T-helper 1 cell (primary cell): ENCODE measurements at places on chromosomes 5 and 9.

DNA sequence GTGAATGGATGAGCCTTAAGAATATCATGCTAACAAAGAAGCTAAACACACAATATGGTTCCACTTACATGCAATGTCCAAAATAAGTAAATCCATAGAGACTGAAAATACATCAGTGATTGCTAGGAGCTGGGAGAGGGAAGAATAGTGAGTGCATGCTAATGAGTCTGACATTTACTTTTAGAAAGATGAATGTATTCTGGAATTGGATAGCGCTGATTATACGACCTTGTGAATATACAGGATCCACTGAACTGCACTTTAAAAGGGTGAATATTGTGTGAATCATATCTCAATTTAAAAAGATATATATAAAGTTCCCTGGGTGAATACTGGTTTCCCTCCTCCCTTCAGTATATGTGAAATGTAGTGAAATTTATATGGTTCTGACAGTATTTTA, 46.2 kb downstream of the LOX start:
- no peak for DNase-seq

DNA sequence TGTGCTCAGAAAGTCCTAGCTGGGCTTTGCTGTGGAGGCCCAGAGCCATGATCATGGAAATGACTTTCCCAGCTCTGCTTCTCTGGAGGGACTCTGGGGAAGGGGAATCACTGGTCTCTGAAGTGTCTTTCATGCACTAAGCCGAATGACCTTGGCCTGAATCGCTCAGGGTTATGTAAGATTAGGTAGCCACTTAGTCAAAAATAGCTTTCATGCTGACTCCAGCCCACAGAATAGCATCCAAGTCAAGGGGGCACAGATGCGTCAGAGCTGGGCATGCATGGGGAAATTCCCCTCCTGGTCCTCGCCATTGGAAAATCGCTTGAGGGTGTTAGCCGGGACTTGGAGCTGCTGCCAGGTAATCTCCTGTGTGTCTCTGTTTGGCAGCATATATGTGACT, 36.1 kb upstream of the PPARGC1B start:
- DNase-seq: no peak

GRCh38 chr5:173354645-173355044, 26.4 kb upstream of the STC2 start:
- no peak for DNase-seq

- DNase-seq: no peak
These were observed 82.9 kb downstream of the JAKMIP2 start for GRCh38 chr5:147699496-147700088.

GRCh38 chr5:120449501-120449900, 14.6 kb upstream of the PRR16 start:
- no peak for DNase-seq

DNA sequence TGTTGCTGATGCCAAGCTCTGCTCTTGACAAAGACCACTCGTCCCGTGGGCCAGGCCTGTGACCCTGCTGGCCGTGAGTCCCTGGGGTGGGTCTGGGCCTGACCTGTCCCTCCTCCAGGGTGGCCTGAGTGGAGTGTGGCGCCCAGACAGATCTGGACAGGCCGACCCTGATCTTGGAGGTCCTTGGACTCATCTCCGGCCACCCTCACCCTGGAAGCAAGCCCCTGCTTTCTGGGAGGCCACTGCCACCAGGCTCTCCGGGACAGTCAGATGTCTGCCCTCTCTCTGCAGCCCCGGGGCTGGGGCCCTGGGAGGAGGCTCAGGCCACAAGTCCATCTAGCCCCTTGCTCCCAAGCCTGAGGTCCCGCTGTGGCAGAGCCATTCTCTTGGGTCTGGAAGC, 31.2 kb upstream of the TMEM250 start:
- no peak for DNase-seq

DNA sequence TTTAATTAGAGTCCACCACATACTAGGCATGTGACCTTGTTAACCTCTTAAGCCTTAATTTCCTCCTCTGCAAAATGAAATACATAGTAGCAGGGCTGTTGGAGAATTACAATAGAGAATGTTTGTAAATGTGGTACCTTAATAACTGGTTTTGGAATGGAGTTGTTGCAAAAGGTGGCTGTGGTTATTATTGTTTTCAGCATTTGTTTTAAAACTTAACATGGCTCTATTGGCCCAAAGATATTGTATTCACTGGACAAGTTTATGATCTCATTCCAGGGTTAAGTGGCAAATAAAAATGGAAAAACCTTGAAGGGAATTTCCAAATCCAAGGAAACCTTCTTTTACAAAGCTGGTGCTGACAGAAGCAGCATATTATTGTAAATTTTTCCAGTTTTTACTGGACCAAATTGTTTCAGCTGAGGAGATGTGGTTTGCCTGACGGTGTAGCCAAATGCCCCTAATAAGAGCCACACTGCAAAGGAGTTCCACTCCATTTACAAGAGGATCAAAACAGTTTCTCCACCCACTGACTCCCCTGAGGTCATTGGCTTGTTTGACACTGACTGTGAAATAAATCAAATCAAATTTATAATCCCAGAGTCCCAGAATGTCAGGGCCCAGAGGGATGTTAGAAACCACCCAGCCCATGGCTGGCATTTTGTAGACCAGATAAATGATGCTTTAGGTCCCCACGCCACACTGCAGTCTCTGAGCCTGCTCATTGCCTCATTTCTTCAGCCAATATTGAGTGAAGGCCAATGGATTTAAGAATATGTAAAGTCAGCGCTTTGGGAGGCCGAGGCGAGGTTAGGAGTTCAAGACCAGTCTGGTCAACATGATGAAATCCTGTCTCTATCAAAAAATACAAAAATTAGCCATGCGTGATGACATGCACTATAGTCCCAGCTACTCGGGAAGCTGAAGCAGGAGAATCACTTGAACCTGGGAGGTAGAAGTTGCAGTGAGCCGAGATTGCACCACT, 45.2 kb downstream of the ADRA1B start:
- no peak for DNase-seq

DNA sequence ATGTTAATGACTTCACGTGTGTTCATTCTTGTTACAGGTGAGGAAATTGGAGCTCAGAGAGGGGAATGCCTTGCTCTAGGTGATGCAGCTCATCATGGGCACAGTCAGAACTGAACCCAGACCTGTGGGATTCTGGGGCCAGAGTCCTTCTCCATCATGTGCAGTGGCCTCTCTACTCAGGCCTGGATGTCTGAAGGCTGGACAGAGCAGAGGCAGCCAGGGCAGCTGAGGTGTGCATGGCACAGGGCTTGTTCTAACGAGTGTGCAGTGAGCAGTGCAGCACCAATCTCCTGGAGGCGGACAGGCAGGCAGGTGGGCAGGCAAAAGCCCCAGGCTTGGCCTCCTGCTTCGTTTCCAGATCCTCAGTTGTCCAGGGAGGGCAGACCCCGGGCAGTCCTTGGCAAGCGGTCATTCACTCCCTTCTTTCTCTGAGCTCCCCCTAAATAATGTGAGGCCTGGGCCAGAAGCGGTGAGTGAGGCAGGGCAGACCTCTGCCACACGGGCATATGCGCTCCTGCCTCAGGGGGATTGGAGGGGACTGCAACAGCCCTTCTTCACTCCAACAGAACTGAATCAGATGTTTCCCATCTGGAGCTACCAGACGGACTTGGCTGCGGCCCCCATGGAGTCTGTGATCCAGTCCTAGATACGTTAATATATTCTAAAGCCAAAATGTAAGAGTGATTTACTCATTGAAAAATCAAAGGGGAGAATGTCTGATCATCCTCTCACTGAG, 68.7 kb upstream of the FSTL4 start:
- DNase-seq: no peak

GRCh38 chr9:32570262-32570661, 2.7 kb downstream of the NDUFB6 start:
- DNase-seq: no peak

DNA sequence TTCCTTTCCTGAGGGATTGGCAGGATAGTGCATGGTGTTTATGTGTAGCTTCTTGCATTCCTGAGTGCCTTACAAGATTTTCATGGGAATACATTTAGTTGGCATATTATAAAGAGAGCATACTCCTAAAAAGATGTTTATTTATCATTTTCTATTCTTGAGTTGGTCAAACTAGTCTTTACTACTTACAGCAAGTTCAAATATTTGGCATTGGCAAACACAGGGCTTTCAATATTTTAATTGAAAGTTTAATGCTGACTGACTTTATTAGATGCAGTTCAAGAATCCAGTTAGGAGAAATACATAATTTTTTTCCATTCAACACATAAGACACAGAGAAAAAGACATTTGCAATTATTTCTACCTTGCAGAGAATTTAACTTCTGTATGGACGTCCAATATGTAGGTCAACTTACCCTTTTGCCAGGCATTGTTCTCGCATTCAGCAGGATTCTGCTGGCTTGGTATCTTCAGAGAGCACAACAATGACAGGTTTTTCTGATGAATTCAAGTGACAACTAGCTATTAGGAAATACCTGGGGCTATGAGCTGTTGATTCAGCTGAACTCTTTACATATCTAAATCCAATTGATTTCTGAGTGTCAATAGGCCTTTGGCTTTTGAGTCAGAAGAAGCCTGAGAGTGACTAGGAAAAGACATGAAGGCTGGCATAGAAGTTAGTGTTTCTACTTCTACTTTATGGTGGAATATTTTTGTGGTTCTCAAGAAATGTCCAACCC, 129.6 kb downstream of the LURAP1L start:
- no peak for DNase-seq

DNA sequence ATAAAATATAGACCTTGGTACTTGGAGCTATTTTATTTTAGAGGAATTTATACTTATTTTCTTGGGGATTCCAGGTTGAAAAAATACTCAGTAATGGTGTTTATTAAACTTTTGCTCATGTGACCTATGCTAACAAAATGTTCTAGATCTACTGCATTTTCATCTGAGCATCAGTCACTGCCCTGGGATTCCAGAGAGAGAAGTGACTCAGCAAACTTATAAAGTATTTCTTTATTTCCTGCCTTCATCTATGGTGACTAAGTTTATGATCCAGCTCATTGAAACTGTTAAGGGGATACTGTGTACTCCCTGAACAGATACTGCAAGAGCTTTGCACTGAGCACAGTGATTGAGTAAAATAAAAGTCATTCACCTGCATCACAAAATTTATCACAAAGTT, 298.5 kb upstream of the CDH18 start:
- DNase-seq: no peak

DNA sequence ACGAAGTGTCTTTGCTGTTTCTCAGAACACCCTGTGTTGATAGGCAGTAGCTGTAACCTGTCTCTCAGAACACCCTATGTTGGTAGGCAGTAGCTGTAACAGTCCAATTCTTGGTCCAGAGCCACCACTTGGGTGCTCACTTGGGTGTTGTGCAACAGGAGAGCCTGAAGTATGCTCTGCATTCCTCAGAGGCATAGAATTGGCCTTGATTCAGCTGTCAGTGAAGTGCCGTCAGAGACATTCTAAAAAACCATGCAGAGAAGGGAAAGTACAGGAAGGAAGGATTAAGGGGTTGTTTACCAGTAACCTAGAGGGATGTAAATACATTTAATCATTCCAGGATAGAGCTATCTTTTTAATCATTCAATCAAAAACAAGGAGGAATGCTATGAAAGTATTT, 231.2 kb downstream of the ARRDC3 start:
- no peak for DNase-seq

DNA sequence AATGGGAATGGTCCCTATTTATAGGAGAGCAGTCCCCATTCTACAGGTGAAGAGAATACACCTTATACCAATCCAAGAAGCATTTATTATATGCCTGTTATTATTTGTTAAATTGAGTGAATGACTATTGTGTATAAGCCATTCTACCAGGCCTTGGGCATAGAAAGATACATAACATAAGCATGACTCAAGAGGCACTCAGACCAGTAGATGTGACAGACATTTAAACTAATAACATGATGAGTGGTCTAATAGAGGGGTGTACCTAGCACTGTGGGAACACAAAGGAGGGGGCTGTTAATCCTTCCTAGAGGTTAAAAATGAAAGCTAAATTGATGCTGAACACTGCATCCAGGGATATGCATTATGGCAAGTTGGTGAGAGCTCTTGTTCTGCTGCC, 145.0 kb upstream of the TNC start:
- DNase-seq: no peak

DNA sequence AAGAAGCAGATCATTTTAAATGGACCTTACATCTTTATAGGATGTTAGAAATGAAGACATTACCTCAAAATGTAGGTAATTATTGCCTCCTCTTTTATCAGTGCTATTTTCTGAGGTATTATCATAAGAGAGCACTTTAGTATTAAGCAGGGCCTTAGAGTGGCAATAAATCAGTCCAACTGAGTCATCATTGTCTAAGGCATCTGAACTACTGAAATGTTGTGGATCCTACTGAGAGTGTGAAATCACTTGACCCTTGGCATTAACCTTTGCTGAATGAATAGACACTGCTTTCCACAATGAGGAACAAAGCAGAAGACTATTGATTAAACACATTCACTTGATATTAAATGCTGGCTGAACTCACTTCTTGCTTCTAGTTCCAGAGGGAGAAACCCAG, 224.6 kb upstream of the ARRDC3 start:
- DNase-seq: no peak
